ENCODE measurements at places on chromosomes 7 and 10.

GRCh38 chr10:58723966-58724365 is 211.3 kb downstream of the BICC1 start:
- DNase-seq, result no peak

DNA sequence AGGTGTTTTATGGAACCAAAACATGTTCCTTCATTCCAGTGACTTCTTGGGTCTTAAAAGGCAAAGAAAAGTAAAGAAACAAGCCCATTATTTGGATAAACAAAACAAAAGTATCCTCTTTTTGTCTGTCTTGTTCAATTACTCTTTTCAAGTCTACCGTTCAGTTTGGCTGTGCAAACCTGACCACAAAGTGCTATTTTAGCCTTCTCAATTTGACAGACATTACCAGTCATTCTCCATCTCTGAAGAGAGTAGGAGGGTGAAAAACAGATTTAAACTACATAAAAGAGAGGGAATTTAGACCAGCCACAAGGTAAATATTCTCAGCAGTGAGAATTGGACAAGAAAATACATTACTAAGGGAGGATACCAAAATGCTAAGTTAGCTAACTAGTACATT is 145.2 kb downstream of the GRM3 start:
- DNase-seq, result no peak

GRCh38 chr10:116271593-116272439 is 1.2 kb downstream of the GFRA1 start:
- no peak for DNase-seq

DNA sequence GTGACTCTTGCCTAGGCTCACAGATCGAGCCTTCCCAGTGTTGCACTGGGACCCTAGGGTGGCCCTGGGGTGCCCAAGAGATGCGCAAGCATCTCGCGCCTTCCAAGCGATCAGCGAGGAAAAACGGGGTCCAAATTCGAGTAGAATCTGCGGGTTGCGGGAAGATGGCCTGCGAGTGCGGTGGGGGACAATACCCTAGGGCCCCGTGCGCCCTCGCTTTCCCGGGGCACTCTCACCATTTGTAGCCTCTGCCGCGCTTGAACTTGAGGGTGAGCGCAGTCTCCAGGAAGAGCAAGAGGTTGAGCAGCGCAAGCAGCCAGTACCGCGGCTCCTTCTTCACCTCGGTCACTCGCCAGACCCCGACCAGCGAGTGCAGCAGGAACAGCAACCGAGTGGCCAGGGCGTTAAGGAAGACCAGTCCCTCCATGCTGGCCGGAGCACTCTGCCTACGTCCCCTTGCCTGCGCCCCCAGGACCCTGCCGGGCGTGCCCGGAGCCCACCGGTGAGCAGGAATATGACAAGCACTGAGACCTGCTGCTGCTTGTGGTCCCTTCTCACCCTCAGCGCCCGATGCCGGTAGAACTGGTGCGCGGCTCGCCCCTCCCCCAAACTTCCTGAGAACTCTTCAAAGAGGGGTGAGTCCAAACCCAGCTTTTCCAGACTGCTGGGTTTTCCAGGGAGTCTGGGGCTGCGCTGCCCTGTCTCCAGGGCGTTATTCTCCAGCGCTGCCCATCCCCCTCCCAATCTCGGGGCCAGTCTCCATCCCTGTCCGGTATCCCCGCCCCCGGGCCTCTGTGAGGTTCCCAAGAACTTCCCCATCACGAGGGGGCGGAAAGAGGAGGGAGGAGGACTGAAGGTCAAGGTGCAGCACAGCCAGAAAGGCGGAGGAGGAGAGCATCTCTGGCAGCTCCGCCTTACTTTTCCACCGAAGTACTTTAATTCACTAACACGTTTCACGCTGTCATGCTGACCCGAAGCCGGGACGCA is at the start of gene TMEM26:
Gene TMEM26, minus strand, starts transcription at position 727 of the 987 bp plus-strand sequence. Its CDS starts 300 bp downstream, at position 427.
- no peak for DNase-seq

- no peak for DNase-seq
Observed at GRCh38 chr10:47222461-47222860, 77.5 kb upstream of the GDF10 start.

DNA sequence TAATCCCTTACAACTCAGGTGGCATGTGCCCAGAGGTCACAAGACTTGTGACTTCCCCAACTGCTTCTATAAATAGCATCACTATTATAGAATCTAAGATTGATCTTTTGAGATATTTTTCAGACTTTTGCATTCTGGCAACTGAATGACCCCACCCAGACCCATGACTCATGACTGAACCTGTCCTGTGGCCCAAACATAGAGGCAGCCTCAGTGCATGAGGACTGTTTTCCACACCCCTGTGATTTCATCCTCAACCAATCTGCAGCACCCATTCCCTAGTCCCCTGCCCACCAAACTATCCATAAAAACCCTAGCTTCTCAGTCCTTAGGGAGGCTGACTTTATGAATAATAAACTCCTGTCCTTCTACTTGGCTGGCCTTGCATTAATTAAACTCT is 84.5 kb downstream of the MICU1 start:
- DNase-seq, result no peak

DNA sequence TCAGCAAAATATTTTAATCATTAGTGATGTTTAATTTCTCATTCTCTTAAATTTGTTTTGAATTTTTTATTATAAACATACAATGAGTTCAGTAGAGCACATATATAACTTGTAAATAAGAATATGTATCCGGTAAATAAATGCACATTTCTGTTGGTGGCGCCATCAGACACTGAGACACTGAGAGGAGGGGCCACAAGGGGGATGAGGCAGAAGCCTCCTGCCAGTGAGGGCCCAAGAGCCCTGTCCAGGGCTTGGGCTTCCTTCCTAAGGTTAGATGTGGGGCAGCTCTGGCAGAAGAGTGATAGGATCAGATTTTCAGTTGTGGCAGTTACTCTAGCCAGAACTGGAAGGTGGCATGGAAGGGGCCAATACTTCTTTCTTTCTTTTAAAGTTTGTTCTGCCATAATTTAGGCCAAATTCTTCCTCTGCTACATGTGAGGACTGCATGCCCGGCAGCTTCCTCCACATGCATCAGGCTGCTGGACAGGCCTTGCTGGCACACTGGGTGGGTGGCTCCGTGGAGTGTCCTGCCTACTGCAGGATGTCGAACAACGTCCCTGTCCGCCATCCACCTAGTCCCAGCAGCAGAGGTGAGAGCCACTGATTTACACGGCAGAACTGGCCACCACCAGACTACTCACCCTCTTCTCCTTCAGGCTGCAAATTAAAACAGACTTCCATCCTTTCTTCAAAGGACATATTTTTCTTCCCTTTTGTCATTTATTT is 13.2 kb downstream of the PTPRN2 start:
- DNase-seq, result no peak

DNA sequence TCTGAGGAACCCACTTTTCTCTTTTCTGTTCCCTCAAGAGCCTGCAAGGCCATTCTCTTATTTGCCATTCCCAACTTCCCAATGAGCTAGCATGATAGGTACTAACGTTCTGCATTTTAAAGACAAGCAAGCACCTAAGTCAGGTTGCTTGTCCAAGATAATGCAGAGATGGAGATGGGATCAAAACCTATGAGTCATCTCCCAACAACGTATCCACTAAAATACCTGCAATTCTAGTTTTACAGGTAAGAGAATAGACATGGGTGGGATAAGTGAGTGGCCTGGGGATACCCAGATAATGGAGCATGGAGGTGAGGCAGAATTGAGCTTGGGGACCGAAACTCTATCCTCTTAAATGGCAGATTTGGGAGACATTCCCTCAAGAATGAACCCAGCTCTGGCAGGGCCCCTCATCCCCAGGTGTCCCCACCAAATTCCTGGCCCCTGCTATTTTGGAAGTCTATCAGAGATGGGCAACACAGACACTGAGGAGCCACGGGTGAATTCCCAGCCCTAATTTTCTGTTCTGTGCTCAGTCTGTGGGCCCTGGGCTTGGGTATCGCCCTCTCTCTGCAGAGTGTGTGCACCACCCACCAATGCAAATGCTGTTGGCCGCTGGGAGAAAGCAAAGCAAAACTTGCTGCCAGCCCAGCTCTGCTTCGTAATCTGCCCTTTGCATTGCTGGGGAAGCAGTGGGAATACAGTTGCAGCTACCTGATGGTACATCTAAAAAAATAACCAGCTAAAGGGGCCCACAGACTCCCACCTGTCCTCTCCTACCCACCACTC is 98.3 kb downstream of the KCNMA1 start:
- no peak for DNase-seq

DNA sequence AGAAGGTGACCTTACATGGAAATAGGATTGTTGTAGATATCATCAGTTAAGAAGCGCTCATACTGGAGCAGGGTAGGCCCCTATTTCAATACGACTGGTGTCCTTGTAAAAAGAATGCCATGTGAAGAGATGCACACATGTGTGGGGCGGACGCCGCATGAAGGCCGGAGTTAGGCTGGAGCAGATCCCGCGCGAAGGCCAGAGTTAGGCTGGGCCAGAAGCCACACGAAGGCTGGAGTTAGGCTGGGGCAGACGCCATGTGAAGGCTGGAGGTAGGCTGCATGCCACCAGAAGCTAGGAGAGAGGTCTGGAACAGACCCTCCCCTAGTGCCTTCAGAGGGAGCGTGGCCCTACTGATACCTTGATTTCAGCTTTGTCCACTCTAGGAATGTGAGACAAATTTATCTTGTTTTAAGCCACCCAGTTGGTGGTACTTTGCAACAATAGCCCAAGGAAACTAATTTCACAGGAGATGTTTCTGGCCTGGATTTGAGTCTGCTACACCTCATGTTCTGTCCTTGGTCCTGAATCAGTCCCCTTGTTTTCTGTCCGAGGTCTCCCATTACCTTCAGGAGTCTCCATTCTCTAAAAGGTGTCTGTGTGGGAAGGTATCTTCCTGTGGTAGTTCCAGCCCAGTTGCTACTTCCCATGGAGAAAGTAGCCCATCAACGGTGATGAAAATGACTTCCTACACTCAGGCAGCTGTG is 585.8 kb downstream of the LRMDA start:
- DNase-seq, result no peak

DNA sequence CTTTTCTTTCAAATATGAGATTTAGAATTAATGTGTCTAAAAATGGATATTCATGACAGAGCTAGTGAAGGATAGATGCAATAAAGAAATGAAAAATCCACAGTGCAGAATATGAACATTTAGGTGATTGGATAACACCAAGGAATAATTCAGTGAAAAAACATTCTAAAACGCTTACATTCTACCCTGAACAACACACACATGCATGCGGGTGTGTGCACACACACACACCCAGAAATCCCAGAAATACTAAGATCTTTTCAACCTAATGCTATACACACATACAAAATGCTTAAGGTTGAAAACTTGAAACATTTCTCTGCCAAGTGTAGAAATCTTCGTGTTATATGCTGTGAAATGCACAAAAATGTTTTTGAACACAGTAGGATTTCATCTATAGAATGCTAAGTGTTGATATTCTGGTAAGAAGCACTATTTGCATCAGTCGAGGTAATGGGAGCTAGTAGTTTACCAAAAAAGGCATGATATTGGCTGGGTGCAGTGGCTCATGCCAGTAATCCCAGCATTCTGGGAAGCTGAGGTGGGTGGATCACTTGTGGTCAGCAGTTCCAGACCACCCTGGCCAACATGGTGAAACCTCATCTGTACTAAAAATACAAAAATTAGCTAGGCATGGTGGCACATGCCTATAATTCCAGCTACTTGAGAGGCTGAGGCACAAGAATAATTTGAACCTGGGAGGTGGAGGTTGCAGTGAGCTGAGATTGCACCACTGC is 600.6 kb downstream of the PHTF2 start:
- DNase-seq, result no peak

DNA sequence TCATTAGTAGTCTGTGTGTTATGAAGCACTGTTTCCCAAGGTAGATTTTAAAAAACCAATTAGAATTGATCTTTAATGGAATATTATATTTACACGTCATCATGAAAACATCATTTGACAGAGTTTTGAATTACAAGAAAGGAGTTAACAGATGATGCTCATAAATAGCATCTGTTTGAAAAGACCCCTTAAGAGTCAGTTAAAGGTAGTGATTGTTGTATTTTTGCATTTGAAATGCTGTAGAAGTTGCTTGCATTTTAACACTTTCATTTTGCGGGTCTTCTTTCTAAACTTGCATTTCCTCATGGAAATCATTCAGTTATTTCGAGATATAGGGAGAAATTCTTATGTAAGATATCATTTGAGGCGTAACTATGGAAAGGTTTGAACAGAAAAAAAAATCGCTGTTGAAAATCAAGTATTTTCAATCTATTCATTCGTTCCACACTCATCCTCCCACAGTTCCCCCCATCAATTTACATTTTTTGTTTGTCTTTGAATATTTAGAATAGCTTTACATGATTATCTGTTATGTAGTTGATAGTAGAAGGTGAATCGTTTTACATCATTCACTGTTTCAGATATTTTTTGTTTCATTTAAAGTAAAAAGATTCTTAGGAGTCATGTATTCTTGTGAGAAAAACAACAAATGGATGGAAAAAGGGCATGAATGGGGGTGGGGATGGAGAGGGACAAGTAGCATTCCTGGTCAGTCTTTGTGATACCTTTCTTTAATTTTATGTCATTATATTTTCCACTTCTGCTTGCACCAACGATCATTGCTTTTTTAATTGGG is 3.0 kb upstream of the SKIDA1 start:
- DNase-seq, result no peak

DNA sequence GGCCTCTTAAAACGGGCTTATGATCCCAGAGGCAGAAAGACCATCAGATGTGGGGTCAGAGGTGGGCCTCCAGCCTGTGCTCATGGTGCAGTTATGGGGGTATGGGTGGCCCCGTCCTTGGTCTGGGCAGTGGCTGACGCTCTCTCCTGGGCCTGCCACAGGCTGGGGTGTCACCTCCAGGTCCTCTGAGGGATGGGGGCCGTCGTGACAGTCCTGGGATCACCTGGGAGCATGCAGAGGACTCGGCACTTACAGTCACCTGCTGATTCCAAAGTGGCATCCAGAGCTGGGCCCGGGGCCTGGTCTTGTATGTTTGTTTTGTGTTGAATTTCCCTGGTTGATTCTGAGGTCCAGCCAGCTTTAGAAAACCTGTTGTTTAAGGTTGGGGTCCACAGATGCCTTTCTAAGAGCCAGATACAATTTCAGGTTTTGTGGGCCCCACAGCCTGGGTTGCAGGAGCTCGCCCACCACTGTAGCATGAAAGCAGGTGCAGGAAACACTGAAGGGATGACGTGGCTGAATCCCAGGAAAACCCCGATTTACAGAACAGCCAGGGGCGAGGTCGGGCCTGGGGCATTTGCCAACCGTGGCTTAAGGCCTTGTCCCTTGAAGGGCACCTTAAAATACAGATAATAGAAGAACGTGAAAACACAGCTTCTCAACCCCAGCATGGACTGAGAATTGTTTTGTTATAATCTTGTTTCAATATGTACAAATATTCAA is 170.7 kb upstream of the PPP2R2D start:
- DNase-seq, result no peak

GRCh38 chr7:151780631-151781030 is 96.3 kb downstream of the PRKAG2 start:
- DNase-seq, result no peak

- DNase-seq, result no peak
Observed at GRCh38 chr10:133215586-133215985, 14.4 kb upstream of the UTF1 start.

- no peak for DNase-seq
Observed at GRCh38 chr10:124532106-124532641, 70.6 kb downstream of the LHPP start.

- peak; percentile 74 for DNase-seq
Observed at GRCh38 chr10:79547973-79548372, 12.2 kb downstream of the SFTPA2 start.
